T-helper 17 cell (primary cell): ENCODE measurements at places on chromosomes 7 and 10. TPM values are rescaled to one million over a fixed set of nuclear protein-coding genes. Genes with fewer than 3 reads are reported as not detected.
A peak's percentile ranks its signal among the peaks of the same experiment; 100 is the strongest.

GRCh38 chr7:43586251-43586900 is 3.5 kb downstream of the STK17A start:
- no peak for DNase-seq

DNA sequence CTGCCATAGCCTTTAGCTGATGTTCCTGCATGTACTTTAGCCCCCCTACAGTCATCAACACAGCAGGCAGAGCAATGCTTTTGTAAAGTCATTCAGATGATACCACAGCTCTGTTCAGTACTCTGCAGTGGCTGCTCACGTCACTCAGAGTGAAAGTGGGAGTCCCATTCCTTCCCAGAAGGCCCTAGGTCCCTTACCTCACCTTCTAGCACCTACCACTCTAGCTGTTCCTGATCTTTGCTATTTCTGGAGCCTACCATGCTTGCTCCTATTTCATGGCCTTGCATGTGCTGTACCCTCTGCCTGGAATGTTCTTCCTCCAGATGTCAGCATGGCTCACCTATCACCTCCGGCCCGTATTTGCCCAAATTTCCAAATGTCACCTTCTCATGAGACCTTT is 94.4 kb upstream of the PRR15 start:
- no peak for DNase-seq

- DNase-seq: no peak
Observed at GRCh38 chr7:142431491-142431890, 173.6 kb upstream of the PRSS58 start.

- DNase-seq: peak; percentile 46
Observed at GRCh38 chr10:24952707-24953645, 570 bp upstream of the PRTFDC1 start.

DNA sequence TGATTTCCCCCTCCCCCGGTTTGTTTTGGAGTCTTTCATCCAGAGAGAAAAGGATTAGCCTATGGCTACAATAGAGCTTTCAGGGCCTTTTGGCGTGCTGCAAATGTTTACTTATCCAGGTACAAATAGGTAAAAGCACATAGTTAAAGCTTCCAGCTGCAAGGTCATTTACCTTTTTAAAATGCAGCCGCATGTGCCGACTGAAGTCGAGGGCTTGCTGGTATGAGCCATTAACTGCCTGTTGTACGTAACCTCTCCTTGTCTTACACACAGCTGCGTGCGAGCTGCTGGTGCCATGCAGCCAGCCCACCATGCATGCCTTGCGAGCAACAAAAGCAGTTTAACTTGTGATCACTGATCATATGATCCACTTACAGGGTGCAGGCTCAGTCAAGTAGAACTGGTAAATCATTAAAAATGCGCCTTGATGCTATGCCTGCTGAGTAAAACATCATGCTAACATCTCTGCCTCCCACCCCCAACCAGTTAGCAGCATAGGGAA is 866.4 kb downstream of the LRMDA start:
- DNase-seq: no peak

- DNase-seq: no peak
Observed at GRCh38 chr7:93935102-93935501, 13.6 kb downstream of the GNG11 start.

- DNase-seq: no peak
Observed at GRCh38 chr7:149877890-149878522, 4.2 kb downstream of the ATP6V0E2 start.

Gene CLDN4
- total RNA-seq: 0.23 TPM
